ENCODE measurements at places on chromosomes 2 and 18. TPM values are rescaled to one million over a fixed set of nuclear protein-coding genes. Genes with fewer than 3 reads are reported as not detected.

ELOA2 gene
- not detected for total RNA-seq

TMEM247 gene
- not detected for total RNA-seq

MC4R gene
- not detected for total RNA-seq

RAB17 gene
- 0.60 TPM for total RNA-seq
